Stimulated activated CD4-positive, alpha-beta T cell treated with anti-CD3 and anti-CD28 coated beads, Interleukin-2, amount 100 ng/mL, for 24 hours (primary cell): ENCODE measurements at places on chromosomes 6 and 20.

DNA sequence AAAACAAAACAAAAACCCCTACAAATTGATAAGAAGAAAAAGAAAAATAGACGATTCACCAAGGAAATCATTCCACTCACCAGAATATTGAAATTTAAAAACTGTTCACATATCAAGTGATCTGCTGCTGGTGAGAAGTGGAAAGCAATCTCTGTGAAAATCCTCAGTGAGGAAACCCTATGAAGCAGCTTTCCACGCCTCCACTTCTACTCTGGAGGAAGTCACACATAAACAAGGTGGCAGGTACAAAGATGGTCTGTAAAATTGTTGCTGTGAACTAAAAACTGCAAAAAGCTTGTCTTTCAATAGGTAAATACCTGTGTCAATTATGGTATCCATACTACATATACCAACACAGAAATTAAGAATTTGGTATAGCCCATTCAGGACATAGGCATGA lies 18.5 kb downstream of the CD164 start:
- no peak for DNase-seq

DNA sequence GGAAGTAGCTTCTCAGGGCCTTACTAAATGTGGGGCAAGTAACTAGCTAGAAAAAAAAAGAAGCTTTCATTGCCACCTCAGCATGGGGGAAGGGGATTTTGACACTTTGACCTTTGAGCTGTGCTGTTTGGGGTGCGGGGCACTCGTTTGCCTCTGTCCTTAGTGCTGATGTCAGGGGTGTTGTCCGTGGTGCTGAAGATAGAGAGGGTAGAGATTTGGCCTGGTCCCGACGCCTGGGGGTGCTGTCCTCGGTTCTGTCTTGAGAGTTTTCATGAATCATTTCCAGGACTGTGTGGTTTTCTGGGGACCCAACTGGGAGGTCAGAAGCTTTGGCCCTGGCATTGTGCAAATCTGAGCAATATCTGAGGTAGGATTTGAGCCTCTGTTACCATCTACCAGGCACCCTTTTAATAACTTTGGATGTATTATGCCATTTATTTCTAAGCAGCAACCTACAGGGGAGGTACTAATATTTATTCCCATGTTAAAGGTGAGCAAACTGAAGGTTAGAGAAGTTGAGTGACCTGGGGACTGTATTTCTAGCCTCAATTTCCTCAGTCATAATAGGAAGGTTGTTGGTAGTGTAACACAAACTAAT lies 78.0 kb downstream of the DLGAP4 start:
- peak; percentile 32 for DNase-seq

- DNase-seq: no peak
Measured at GRCh38 chr20:24388828-24389380, 80.5 kb upstream of the SYNDIG1 start.

GRCh38 chr6:78995946-78996345 lies 82.1 kb downstream of the PHIP start:
- DNase-seq: no peak

- no peak for DNase-seq
Measured at GRCh38 chr6:134539865-134540323, 222.0 kb upstream of the SGK1 start.

GRCh38 chr6:167314180-167314821 lies 10.6 kb upstream of the TTLL2 start:
- no peak for DNase-seq

DNA sequence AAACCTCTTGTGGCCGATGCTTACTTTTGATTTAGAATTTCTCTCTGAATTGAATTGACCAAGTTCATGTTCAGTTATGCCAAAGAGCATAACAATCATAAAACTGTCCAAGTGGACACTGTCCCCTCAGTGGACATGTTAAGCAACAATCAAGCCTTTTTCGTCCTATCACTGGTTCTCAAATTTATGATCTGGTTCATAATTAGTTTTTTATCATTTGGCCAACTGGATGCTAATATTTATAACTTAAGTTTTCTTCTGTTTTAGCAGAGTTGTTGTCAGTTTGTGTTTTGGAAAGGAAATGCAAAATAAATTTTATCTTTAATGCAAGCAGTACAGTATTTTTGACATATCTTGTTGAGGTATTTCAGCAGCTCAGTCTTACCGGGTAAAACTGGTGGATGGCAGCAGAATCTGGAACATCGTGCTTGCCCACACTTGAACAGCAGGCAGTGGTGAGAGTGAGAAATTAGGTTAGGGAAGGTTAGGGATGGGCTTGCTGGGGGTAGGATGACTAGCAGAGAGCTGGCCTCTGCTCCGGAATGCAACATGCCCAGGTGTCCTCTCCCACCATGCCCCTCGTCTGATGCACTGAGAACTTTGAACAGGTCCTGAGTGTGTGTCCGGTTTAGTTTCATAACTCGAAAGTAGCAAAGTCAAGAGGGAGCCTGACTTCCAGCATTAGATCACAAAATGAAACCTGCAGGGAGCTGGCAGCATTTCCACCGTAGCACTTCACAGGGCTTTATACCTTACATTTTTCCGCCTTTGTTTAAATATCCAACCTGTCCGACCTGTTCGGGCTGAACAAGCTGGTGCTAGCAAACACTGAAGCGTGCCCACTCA lies 93.1 kb downstream of the RREB1 start:
- no peak for DNase-seq

DNA sequence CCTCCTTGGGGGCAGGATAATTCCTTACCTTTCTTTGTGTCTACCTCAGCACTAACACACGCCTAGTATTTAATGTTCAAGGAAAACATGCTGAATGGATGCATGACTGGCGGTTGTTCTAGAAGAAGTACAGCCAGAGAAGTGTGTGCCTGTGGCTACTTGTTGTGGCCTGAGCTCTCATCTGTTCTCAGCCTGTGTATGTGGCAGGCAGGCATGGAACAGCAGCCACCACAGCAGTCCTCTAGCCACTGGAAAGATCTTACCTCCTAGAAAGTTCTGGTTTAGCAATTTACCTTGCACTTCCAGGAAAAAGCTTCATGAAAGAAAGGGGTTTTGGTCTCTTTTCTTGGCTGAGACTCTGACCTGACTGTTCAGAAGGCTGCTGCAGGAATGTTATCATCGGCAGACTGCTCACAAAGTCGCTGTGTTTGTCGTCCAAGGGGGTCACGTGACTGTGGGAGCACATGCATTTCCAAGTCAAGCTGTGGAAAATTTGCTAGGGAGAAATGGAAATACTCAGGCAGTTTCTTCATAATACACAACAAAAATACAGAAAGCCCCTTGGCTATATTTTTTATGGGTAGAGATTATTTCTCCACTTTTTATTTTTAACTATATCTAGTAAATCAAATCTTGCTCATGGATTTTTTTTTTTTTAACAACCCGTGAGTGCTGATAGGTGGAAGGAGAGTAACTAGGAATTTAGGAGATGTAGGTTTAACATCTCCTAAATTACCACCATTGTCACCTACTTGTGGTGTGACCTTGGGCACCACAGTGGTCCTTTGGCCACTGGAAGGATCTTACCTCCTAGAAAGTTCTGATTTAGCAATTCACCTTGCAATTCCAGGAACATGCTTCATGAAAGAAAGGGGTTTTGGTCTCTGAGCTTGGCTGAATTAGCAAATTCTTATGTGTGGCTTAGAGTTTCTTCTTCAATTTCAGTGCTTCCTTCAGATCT lies 110.8 kb upstream of the GPR6 start:
- DNase-seq: no peak

- peak; percentile 32 for DNase-seq
Measured at GRCh38 chr6:111605100-111605751, 452 bp downstream of the TRAF3IP2 start.

DNA sequence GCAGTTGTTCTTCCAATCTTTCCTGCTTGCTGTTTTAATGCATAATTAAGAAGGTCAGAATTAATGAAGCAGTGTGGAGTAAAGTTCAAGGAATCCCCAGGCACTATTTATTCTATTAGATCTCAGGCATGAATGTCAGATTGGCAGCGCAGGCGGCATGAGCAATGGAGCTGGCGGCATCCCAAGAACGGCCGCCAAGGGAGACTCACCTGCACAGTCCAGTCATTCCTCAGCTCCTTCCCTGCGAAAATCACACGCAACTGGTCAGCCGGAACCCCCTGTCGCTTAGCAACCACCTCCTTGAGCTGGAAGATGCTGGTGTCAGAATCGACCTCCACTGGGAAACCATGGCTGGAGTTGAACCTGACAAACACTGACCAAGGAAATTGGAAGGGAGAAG lies 284.5 kb downstream of the PRKN start:
- DNase-seq: no peak

DNA sequence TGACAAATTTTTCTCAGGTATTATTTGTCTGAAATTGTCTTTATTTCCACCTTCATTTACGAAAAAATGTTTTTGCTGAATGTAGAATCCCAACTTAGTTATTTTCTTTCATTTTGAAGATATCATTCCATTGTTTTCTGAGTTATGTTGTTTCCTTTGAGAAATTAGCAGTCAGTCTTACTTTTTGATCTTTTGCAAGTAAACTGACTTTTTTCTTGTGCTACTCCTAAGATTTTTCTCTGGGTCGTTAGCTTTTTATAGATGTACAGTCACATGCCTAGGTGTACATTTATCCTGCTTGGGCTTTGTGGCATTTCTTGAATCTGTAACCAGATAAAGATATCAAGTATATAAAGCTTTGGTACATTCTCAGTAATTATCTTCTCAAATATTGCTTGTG lies 29.6 kb upstream of the ASIP start:
- no peak for DNase-seq

DNA sequence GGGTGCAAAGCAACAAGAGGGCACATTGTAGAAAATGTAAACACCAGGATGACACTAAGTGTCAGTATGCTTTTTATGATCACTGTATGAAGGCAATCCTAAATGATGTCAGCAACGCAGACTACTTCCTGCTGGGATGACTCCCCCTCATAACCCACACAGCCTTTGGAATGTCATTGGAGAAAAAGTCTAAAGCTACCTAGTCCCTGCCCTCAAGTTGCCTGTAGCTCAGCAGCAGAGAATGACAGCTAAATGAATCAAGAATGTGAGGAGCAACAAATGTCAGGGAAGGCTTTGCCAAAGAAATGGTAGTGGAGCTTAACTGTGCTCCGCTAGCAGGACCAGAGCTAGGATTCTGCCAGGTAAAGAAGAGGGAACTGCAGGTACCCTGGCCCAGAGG lies 555.6 kb downstream of the CD83 start:
- no peak for DNase-seq

DNA sequence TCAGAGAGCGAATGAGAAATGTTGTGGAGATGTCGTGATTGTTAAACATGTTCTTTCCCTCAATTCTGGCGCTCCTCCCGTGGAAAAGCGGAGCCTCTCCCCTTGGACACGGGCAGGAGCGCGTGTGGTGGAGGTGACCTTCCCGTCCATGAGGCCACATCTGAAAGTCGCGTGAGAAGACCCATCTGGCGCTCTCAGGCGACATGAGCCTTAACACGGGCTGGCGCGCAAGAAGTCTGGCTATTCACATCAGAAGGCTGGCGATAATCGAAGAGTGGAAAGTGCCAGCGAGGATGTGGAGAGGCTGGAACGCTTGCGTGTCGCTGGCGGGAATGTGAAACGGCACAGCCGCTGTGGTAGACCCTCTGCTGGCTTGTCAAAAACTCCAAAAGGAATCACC lies 341.3 kb downstream of the ZFAND3 start:
- DNase-seq: no peak

DNA sequence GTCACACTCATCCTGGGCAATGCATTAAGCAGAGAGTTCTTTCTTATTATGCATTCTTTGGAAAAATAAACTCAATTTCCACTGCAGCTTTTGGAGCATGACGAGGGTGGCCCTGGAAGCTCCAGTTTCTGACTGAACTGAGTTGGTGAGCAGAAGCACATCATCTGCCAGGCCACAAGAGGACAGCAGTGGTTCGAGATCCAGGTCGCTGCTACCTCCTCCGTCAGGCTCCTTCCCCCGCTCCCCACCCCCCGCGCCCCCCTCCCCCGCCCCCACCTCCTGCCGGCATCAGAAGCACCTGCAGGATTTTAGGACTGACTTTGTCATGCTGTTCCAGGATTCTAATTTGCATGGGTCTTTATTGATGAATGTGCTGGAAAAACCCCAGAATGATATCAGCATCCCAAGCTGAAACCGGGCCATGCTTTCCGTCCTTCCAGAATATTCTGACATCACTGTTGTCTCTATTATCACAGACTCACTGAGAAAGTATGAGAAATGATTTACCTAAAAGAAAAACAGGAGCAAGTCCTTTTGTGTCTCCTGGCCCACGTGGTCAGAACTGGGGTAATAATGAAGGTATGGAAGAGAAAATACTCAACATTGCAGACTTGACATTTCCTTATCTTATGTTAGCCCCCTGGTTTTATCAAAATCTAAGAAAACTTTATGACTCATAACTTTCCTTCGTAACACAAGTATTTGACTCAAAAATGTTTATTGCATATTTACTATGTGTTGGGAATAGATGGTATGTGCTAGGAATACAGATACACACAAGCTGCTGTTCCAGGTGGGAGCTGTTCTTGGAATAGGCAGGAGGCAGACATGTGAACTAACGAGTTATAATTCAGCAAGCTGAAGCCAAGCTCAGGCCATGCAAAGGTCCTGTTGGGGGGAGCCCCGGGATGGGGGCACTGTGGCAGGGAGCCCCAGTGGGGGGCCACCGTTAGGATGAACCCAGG lies 220.2 kb upstream of the EXOC2 start:
- DNase-seq: peak; percentile 5

- DNase-seq: no peak
Measured at GRCh38 chr6:43722920-43723545, 35.4 kb upstream of the MRPS18A start.

DNA sequence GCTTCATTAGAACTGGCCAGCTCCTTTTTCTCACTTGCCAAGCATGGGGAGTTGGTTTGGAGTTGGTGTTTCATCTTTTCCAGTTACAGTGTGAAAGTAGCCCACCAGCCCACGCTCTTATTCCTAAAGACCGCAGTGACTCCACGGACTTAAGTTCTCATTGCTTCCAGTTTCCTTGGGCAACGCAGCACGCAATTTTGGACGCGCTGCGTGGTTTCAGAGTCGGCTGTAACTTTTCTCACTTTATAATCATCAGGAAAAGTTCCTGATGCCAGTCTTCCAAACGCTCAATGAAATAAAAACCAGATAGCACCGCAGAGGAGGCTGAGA lies 381 bp upstream of the PEX7 start:
- peak; percentile 50 for DNase-seq

DNA sequence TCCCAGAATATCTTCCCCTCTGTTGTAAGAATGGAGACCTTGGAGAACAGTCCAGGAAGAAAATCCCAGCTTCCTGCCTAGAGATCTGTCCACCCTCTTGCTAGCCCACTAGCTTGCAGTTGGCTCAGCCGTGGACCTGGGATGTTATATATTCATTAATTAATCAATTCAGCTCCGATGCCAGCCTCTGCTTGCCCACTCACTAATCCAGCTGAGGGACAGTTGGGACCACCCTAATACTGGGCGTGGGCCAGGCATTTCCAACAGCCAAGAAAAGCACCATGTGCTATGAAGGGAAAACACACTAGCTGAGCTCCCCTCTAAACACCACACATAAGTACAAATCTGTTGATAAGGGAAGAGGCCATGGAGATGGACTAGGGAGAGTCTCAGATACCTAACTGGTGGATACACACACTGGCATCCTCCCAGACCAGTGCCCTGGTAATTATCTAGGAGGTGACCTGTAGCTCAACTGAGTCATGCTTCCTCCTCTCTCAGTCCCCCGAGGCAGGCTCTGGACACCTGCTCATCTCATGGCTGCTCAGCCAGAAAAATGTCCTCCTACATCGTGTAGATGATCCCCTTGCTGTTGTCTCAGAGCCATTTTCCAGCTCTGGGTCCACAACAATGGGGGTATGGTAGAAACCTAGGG lies 78.9 kb downstream of the ANKRD60 start:
- DNase-seq: no peak
